ENCODE measurements at places on chromosomes 6 and 20. TPM values are rescaled to one million over a fixed set of nuclear protein-coding genes. Genes with fewer than 3 reads are reported as not detected.

DNA sequence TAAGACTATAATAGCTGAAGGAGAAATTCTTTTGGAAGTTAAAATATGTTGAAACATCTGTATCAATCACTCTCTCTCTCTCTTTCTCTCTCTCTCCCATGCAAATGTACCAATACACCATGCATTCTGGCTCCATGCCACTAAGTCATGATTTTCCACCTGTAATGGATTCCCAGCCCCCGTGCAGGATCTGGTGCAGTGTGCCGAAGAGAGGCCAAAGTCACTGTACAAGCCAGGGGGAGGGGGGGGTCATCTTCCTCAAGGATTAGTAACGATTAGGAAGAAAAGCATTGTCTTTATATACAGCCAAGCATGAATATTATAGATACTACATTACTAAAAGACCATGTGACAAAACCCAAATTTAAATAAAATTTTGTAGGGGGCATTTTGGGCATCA lies 725.1 kb downstream of the KIF16B start:
- no peak for DNase-seq

GRCh38 chr20:19977373-19977770 lies 39.8 kb upstream of the NAA20 start:
- DNase-seq = peak; percentile 64

DNA sequence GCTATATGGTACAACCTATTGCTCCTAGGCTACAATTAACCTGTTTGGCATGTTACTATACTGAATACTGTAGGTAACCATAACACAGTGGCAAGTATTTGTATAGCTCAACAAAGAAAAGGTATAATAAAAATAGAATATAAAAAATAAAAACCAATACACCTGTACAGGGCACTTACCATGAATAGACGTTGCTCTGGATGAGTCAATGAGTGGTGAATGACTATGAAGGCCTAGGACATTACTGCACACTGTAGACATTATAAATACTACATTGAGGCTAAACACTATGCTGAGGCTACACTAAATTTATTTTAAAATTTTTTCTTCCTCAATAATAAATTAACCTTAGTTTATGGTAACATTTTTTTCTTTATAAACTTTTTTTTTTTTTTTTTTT lies 18.6 kb downstream of the ELOVL5 start:
- DNase-seq = no peak

DNA sequence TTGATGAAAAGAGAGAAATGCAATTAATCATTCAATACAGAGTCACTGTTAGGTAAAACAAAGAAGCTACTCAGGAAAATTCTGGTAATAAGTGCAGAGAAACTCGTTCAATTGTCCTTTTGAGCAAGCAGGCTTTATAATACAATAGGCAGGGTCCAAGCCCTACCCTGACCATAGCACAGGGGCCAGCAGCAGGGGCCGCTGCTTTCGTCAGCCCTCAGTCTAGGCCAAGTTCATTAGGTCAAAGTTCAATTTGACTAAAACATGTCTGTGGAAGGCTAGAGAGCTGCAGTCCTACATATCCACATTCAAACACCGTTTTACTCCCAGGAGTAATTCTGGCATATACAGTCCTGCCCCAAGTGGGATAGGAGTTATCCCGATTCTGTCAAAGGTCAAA lies 94.6 kb downstream of the BCAS1 start:
- no peak for DNase-seq

GRCh38 chr6:56953597-56954402 lies 1.1 kb upstream of the BEND6 start:
- no peak for DNase-seq

GRCh38 chr6:154134471-154135147 lies 95.6 kb downstream of the OPRM1 start:
- DNase-seq = no peak

The SLC12A5 gene
- total RNA-seq = not detected

- no peak for DNase-seq
Measured at GRCh38 chr6:115909923-115910546, 150.7 kb downstream of the FRK start.

DNA sequence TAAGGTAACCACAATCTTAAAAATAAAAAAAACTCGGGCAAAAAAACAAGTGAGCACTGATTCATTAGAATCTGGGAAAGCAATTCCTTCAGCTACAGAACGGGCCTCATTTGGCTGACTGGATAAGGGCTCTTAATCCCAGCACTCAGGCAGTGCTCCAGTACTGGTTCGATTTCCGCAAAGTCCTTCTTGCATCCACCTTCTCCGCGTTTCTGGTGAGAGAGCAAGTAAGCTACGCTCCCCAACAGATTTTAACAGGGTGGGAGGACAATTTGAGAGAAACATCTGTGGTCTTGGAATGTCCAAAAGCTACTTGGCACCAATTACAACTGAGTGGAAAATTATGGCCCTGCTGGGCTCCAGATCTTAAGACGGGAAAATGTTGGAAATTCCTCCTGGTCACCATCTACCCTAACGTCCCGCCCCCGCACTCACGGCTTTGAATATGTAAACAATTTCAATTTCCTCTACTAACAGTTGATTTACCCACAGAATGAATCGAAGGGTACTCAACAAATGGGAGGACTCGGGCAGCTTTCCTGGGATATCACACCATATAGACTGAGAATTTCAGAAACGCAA lies 18.1 kb upstream of the ZSCAN9 start:
- DNase-seq = no peak

- no peak for DNase-seq
Measured at GRCh38 chr6:90286884-90287488, 9.7 kb downstream of the BACH2 start.

The DAAM2 gene
- total RNA-seq = 10.7 TPM

The LSM2 gene
- total RNA-seq = 28.8 TPM

GRCh38 chr20:35263532-35264341 lies 14.2 kb downstream of the MMP24OS start:
- no peak for DNase-seq

GRCh38 chr6:164870164-164870563 lies 439.2 kb downstream of the C6orf118 start:
- no peak for DNase-seq

The RAET1E gene
- total RNA-seq = 1.4 TPM

The SLC52A3 gene
- total RNA-seq = 0.37 TPM

The HLA-DOA gene
- 0.52 TPM for total RNA-seq

DNA sequence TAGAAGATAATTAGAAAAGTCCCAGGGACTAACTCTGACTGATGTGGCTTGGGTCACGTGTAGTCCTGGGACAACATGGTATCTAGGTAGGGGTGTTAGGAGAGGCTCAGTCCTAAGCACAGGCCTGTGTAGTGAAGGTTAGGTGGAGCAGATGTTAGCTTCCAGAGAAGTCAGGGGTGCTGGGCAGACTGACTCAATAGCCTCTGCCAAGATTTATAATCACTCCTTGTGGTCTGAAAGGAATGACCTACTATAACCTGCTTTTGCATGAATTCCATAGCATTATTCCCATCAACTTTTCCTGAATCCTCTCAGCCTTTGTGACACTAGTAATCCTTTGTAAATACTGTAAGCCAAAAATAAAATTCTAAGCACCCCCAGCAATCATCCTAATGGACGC lies 10.2 kb upstream of the PEX7 start:
- DNase-seq = no peak

The FOXQ1 gene
- not detected for total RNA-seq

The SOX18 gene
- total RNA-seq = 11.7 TPM

The IYD gene
- total RNA-seq = 0.28 TPM

DNA sequence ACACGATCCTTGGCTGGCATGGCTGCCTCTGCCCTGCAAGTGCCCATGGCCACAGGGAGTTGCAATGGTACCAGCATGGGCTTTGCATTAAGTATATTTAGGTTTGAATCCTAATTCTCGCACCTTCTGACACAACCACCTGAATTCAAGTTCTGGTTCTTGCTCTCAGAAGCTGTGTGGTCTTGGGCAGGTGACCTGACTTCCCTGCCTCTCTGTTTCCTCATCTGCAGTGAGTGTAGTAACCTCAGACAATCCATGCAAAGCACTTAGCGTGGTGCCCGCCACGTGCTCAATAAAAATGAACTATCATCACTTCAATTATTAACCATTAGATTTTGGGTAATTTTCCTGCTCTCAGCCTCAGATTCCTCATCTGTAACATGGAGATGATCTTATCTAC lies 378.8 kb upstream of the ARID1B start:
- DNase-seq = no peak

GRCh38 chr6:156873654-156874380 lies 96.6 kb downstream of the ARID1B start:
- DNase-seq = no peak

- no peak for DNase-seq
Measured at GRCh38 chr6:163670336-163670735, 255.8 kb downstream of the QKI start.

DNA sequence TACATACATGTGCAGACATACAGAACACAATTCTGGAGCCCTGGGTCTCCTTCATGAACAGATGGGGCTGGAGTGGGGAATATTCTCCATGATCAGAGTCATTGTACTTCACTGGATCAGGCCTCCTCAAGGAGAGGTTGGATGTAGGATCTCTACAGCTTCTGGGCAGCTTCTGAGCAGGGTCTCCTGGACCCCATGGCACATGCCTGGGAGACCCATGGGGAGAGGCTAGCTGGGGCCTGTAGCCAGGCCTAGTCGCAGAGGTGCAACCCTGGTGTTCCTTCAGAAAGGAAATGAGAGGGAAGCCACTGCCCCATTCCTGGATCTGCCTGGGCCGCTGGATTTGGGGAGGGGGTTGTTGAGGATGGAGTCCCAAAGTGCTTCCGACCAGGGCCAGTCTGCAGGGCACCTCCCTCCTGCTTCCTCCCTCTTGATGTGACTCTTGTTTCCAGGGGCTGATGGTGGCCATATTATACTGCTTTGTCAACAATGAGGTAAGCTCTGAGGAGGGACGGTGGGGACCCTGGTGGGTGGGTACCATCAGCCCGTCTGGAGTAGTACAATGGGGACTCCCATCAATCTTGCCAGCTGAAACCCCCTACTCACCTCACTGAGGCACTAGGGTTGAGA lies 31.8 kb downstream of the GLP1R start:
- DNase-seq = no peak

DNA sequence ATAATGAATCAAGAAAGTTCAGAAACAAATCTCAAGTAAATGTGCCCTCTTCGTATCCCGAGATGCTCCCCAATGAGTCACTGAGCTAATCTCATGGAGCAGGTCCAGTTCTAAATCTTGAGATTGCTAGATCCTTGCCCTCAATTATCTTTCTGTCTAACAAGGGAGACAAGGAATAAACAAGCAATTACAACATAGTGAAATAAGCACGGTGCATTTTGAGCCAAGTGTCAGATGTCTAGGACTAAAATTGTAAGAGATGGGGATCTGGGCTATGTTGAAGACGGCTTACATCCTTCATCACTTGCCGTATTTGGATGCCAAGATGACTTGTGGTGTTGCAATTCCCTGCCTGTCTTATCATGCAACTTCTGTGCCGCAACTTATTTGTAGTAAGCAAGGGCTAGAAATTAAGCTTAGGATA lies 56.5 kb upstream of the ADGRF1 start:
- peak; percentile 22 for DNase-seq

GRCh38 chr6:28589234-28589956 lies 63.7 kb downstream of the GPX5 start:
- DNase-seq = no peak

DNA sequence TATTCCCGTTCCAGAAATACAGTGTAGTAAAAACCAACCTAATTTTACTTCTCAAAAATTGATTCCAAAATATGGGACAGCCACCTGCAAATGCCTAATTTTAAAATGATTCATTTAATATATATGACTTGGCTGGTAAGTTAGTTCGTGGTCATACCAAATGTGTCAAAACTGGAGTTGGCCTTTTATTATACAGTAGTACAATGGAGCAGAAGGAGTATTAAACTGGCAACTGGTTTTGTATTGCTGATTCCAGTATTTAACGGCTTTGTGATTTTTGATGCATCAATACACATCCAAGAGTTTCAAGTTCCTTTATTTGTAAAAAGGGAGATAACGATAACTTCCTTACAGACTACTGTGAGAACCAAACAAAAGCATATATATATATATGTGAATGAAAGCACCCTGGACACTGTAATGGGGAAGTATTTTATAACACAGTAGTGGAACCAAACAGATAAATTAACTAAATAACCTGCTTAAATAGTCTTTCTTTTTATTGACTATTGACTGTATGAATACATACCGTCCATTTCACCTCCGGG lies 24.8 kb downstream of the SAMHD1 start:
- DNase-seq = no peak

GRCh38 chr6:40968620-40969164 lies 70.3 kb downstream of the UNC5CL start:
- no peak for DNase-seq

GRCh38 chr6:11796829-11797228 lies 18.2 kb upstream of the ADTRP start:
- no peak for DNase-seq

DNA sequence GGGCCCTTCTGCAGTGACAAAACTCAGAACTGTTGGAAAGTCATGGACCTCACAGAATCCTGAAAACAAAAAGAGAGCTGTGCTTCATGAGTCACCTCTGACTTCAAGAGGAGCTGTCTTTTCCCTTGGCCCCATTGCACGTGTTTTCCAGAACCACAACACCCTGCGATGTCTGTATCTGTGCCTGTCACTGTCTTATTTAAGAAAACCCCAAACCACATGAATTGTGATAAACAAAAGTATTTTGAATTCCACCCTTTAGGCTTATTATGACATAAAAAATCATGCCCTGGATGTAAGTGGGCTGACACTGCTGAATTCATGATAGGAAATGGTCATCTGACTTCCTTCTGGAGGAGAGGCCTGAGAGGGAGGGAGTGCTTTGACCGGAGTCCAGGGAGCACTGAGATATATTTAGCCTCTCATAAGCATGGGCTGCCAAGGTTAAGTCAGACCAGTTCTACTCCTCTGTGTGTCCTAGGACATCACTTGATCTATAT lies 96.4 kb upstream of the DUSP22 start:
- no peak for DNase-seq

The ZBP1 gene
- 0.24 TPM for total RNA-seq

- no peak for DNase-seq
Measured at GRCh38 chr20:32432277-32432676, 74.1 kb downstream of the ASXL1 start.

The ADGRF5 gene
- 23.6 TPM for total RNA-seq

GRCh38 chr6:137692806-137693205 lies 174.3 kb upstream of the TNFAIP3 start:
- DNase-seq = no peak

All from psoas muscle (tissue), 8 donors.